T follicular helper cell (primary cell): ENCODE measurements at places on chromosomes 1 and 21.

DNA sequence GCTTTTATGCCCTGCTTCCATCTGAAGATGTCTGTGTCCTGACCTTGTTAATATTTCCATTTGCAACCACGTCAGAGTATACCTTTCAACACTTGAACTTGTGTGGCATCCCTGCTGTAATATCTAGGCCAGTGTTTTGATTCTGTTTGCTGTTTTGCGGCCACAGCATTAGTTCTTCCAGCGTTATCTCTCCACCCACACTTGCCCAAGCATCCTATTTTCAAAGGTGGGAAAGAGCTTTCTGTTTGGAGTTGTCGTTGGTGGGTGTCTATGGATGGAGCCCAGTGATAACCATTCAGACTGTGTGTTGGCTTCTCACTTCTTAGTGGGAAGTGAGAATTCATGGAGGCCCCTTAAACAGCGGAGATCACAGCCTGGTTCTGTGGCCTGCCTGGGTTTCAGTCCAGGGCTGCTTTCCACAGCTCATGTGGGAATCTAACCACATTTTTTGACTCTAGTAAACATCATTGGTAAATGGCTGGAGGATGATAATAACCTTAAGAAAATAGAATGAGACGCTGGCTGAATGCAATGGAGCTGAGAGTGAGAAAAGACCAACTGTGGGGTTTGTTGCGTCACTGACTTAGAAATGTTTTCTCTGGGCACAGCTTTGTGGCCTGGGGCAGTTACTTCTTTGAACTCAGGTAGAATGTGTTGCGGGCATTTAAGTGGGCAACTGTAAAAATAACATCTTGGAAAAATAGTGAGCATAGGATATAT is 7.6 kb downstream of the TENT5C start:
- DNase-seq, result no peak

DNA sequence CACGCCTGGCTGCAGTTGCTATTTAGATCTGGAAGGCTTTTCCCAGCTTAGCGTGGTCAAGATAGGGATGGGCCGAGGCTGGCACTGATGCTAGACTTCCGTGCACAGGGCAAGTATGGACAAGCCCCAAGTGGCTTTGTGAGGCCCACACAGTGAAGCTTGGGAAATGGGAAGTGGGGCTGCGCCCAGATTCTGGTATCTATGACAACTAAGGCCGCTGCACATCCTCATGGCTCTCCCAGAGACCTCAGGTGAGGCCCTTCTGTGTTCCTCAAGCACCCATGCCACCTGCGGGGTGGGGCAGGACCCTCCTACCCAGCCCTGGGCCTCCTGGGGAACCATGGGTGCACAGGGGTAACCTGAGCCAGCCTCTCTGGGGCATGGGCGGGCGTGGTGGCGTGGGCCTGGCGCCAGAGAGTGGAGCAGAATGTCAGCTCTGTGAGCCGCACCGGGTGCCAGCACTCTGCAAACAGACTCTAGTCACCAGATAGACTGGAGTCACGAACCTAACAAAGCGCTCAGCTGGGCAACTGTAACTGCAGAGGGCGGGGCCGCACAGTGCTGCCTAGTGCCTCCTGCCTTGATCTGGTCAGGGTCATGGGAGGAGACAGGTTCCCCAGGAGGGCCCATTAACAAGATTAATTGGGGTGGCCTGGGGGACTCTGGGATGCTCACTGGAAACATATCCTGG is 46.4 kb downstream of the ELF3 start:
- DNase-seq, result no peak

DNA sequence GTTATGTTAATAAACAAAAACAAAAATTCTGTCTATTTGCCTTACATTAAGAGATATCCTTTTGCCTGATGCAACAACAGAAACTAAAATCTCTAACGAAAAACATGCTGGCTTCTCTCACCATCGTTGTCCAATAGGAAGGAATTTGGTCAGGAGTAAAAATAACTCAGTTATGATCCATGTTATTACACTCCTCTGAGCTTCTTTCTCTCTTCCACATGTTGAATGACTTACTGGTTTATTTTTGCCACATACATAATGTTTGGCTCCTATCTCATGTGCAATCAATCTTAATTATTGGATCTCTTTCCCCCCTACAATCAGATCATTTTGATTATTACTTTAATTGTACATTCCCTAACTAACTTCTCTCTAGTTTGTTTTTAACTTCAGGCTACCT is 688.4 kb downstream of the USP25 start:
- DNase-seq, result no peak

GRCh38 chr1:221994939-221995338 is 253.1 kb upstream of the DUSP10 start:
- no peak for DNase-seq

GRCh38 chr1:107643766-107644165 is 321.2 kb downstream of the VAV3 start:
- no peak for DNase-seq

- no peak for DNase-seq
These were observed 15.6 kb upstream of the LY9 start for GRCh38 chr1:160780398-160780755.

DNA sequence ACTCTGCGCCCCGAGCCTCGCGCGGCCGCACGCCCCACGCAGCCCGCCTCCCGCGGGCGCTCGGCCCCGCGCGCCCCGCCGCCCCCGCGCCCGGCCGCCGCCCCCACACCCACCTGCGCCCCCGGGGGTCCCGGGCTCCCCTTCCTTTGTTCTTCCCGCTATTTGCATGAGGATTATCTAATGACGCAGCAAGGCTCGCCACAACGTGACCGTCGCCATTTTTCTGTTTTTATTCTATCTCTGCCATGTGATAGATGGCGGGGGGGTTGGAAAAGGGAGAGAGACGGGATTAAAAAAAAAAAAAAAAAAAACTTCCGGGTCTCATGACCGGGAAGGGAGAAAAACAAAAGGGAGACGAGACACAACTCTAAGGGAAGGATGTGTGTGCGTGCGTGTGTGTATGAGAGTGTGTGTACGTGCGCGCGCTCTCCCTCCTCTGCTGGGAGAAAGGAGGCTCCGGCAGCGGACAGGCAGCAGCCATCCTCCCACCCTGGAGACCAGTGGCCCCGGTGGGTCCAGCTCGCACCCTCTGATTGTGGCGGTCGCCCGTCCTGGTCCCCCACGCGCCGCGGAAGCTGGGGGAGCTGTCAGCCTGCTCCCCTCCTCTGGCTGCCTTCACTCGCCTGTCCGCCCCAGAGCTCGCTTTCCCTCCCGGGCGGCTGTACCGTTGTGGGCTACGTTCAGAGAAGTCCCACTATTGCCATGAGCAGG is 80.4 kb upstream of the AK4 start:
- peak; percentile 43 for DNase-seq

- DNase-seq, result no peak
These were observed 407.5 kb downstream of the SMYD3 start for GRCh38 chr1:246099570-246099969.

GRCh38 chr1:214418391-214418790 is 133.0 kb downstream of the PTPN14 start:
- DNase-seq, result no peak

DNA sequence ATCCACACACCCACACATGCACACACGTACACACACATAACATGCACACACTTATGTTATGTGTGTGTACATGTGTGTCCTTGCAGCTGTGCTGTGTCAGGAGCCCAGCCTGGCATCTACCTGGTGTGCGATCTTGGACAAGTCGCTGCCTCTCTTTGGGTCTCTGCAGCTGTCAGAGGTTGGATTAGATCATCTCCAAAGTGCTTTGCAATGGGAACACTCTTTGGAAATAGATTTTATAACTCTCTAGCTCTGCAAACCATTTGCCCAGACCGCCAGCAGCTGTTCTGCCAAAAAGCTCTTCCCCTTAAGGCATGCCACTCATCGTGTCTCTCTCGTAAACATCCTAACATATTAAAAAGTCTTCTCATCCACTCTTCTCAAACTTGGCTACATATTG is 4.7 kb downstream of the PKP1 start:
- no peak for DNase-seq

DNA sequence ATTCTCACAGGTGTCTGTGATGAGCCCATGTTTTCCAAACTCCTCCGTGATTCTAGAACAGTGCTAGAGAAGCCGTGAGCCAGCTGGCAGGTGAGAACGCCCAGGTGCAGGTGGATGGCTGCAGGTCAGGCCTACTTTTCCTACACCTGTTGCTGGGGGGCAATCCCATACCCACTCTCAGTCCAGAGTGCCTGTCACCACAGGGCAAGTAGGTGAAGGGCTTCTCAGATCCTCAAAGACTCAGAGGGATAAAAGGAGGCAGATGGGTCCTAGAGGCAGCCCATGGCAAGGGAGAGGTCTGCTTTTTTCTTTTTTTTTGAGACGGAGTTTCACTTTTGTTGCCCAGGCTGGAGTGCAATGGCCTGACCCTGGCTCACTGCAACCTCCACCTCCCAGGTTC is 50.7 kb upstream of the H6PD start:
- no peak for DNase-seq

DNA sequence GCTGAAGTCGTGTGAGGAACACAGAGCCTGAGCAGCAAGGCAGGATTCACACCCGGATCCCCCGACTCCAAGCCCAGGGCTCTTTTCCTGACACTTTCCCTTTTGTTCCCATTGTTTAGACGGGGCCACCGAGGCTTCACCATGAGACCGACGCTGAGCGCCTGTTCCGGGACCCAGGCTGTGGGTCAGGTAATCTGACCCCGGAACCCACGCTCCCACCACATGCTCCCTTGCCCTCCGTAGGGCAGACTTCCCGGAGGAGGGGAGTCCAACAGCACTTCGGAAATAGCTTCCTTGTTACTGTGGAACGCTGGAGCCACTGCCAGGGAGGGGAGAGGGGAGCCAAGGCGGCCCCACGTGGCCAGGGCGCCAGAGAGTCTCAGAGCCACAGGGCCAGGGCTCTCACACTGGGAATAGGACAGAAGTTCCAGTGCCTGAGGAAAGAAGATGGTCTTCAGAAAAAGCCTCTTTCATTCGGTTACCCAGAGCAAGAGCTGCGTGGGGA is 18.4 kb downstream of the RUNX3 start:
- no peak for DNase-seq

DNA sequence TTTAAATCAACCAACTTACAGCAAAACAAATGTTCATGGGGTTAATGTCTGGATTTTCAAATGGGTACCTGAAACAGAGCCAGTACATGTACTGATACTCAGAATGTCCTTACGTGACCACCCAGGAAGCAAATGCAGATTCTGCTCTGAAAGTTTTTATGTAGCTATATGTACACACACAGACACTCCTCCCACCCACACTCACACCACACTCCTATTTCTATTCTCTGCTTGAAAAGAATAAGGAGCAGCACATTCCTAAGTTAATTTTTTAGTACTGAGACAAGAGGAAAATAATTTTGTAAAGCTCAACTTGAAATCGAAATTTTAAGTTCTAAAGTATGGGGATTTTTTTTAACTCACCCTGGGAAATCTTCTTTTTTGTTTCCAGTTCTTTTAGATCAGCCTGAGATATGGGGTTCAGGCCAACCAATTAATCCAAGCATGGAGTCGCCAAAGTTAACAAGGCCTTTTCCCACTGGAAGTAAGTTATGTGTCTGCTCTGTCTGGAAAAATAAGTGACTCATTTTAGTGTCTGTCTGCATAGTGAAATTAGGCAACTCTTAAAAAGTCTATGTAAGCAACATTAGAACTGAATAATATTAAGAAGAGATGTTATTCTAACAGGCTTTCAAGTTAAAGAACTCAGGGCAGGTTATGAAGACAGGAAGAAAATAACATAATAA is 75.5 kb upstream of the DYNLT5 start:
- no peak for DNase-seq

DNA sequence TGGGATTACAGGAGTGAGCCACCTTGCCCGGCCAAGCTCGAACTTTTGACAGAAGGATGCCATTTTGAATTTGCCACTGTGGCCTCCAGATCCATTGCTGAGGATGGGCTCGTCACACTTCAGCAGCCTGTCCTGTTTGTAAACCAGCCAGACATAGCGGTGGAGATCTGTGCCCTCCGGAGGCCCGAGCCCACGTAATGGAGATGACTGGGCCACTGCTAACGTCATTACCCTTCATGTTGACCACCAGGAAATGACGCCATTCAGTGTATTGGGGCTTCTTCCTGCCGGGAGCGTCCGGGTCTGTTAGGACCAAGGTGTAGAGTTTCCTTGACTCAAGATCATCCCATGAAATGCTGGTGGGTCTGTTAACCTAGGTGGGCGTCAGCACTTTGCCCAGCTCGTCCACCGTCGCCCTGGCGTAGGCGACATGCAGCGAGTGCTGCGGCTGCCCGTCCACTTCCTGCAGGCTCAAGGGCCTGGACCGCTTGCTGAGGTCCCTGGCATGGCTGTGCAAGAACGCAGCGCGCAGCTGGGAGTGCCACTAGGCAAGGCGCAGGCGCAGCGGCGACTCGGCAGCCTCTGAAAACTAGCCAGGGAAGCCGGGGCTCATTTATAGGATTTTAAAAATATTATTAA is 40.8 kb downstream of the PTPRC start:
- no peak for DNase-seq

DNA sequence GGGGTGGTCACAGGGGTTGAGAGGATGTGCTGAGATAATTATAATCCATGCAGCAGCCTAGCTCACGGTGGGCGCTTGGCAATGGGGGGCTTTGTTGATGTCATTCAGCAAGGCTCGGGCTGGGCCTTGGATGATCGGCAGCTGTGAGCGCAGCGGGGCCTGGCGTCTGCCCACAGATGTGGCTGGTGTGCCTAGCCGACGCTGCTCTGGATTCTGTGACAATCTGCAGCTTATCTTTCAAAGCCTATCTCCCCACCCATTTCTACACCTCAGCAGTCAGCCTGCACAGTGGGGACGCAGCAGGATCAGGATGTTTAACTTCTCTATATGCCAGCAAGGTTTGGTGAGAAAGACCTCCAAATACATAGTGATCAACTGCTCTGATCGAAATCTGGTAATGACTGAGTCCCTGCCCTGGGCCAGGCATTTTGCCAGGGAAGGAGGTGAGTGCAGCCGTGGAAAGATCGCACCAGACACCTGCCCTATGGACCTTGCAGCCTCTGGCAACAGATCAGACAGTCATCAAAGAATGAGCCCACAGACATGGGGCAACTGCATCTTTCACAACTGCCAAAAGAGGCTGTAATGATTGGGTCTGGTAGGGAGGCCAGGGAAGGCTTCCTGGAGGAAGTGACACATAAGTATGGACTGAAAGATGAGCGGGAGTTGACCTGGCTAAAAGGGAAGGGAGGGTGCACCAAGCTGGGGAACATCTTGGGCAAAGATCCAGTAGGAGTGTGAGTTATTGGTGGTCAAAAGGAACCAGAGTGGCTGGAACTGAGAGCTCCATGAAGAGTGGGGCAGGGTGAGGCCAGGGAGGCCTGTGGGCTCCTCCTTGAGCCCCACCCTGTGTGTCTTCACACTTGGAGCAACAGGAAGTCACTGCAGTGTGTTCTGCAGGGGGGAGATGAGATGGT is 35.3 kb downstream of the EPHB2 start:
- DNase-seq, result no peak

DNA sequence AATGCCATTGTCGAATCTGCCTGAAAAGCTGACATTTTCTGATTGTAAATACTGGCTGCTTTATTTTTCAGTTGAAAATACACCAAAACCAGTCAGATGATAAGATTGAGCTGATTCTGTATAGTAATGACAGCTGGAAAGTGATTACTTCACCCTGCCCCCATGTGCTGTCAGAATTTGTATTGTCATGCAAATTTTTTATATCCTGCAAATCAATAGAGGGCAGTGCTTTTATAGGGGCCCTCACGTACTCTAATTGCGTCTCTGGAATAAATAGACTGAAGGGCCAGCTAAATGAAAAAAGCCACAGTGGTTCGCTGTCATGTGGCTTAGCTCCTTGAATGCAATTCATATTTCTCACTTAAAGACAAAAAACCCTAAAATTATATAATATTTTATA is 208.6 kb downstream of the LHX8 start:
- DNase-seq, result no peak

- no peak for DNase-seq
These were observed 71.3 kb upstream of the PKN2 start for GRCh38 chr1:88612773-88613172.
